ENCODE measurements at places on chromosomes 3 and 15. TPM values are rescaled to one million over a fixed set of nuclear protein-coding genes. Genes with fewer than 3 reads are reported as not detected.

DNA sequence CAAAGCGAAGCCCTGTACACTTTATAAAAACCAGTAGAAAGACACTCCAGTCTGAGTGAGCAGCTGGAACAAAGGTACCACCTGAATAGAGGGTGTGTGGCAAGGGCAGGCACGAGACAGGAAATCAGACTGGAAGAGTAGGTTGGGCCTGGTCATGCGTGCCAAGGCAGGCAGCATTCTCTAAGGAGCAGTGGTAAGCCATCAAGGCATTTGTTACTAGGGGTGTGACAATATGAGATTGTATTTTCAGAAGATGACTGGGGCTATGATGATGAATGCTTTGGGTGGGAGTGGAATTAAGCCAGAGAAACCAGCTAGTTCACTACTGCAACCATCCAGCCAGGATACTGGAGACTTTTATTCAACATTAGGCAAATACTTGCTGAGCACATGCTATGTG lies 5.0 kb downstream of the JMJD7 start:
- peak; percentile 97 for DNase-seq

DNA sequence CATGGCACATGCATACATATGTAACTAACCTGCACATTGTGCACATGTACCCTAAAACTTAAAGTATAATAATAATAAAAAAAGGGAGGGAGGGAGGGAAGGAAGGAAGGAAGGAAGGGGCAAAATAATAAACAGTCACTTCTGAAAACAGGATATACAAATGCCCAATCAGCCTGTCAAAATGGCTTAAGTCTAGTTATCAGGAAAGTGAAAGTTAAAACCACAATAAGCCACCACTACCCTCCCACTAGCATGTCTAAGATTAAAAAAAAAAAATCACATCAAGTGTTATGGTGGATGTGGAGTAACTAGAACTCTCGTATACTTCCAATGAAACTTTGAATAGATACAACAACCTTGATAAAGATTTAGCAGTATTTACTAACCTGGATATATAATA lies 145.6 kb upstream of the GMNC start:
- no peak for DNase-seq

DNA sequence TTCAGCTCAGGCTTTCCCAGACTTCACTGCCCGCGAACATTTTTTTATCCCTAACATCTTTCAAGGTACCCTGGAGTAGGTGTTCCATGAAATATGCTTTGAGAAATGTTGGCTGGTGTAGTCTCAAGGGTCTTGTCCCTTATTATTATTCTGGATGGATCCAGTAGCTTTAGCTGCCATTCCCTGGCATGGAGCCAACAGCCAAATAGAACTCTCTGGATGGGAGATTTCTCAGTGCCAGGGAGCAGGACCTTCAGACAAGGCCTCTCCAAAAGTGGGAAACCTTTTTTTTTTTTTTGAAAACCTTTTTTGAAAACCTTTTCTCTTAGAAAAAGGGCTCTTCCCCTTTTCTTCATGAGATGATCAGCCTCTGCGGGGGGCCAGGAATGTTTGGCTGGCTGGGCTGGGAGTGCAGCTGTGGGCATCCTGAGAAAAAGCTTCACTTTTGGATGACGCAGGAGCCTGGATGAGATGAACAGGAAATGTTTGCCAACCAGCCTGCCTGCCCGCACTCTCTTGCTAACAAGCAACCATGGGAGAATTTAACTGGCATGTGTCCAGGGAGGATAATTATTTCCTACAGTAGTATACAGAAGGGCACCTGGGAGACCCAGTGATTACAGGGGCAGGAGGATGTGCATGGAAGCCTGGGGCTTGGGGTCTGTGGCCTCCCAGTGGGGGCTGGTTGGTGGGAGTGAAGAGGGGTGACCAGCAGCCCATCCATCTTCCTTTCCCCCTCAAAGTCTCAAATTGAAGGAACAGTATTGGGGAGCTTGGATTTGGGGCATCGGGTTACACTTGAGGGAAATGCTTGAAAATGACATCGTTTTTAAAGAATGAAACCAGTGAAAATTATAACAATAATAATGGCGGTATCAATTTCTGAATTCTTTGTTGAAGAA lies 109.1 kb upstream of the LRIG1 start:
- peak; percentile 62 for DNase-seq

DNA sequence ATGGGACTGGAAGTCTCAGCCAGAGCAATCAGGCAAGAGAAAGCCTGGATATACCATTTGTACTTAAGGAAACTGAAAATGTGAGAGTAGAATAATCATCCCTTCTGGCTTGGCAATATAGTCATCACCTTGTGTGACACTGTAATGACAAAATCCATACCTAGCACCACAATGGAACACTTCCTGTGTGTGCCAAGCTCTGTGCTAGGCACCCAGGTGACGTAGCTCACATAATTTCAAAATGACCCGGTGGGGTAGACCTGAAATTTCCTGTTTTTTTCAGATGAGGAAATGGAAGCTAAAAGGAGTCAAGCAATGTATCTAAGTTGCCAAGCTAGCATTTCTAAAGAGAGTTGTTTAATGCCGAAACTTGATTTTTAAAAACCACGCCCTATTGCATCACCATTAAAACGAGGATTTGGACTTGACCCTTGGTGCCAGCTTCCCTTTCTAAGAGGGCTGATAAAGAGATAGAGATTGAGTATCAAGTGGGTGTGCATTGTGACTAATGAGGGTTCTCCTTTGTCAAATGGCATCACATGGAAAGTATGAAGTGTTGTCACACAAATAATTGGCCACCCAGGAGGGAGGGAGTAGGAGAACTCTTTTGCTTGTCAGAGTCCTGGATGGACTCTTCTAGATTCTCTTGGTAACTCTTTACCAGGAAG lies 141.3 kb upstream of the PDZRN3 start:
- DNase-seq, result no peak

GRCh38 chr3:37228749-37229148 lies 54.4 kb upstream of the LRRFIP2 start:
- no peak for DNase-seq

DNA sequence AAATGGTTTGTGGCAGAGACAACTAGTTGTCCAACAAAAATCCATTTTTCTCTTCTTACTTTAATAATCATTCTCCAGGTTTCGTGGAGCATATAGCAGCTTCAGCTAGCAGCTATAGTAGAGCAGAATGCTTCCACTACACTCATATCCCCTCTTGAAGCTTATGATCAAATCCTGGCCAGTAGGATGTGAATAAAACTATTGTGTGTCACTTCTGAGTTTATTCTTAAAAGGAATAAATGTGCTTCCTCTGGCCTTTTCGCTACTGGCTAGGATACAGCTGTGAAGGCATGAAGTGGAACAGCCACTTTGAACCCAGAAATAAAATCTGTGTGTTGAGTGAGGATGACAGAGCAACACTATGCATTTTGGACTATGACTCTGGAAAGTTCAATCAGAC lies 7.8 kb upstream of the CPOX start:
- no peak for DNase-seq

- DNase-seq, result no peak
Observed at GRCh38 chr3:153078826-153079225, 83.2 kb upstream of the RAP2B start.

GRCh38 chr3:45677033-45677446 lies 12.2 kb upstream of the SACM1L start:
- DNase-seq, result peak; percentile 79

- no peak for DNase-seq
Observed at GRCh38 chr3:59758672-59759071, 708.8 kb upstream of the CFAP20DC start.

DNA sequence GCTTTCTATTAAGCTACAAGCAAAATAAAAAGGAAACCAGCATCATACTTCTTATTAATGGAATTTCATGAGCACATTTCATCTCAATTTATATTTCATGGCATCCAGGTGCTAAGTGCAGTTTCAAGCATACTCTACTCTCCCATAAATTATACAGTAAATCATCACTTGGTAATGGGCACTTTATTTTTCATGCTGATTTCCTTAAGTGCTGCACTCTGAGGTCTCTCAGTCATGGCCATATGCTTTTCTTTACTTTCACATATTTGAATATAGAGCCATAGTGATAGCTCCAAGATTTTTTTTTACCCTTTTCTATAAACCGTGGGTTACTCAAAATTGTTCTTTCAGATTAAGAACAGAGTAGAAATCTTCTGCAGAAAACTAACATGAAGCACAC lies 1505.7 kb upstream of the CADM2 start:
- no peak for DNase-seq

- no peak for DNase-seq
Observed at GRCh38 chr3:184077881-184078280, 19.0 kb upstream of the HTR3E start.

VIPR1 gene
- polyA plus RNA-seq, result 1.9 TPM

DNA sequence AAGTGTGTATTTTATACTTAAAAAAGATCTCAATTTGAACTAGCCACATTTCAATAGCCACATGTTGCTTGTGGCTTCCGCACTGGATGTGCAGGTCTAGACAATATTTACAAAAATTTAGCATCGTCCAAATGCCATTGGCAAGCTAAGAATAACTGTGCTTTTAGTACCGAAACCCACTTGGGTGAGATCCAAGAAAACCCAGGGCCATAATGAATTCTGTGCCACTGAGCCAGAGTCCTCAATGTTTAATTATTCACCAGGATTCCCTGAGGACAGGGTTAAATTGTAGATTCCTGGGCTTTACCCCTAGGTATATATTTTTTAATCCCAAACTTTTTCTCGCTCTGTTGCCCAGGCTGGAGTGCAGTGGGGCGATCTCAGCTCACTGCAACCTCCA lies 22.9 kb upstream of the PTPRG start:
- DNase-seq, result no peak

GRCh38 chr3:133440652-133441051 lies 40.8 kb downstream of the BFSP2 start:
- no peak for DNase-seq

DNA sequence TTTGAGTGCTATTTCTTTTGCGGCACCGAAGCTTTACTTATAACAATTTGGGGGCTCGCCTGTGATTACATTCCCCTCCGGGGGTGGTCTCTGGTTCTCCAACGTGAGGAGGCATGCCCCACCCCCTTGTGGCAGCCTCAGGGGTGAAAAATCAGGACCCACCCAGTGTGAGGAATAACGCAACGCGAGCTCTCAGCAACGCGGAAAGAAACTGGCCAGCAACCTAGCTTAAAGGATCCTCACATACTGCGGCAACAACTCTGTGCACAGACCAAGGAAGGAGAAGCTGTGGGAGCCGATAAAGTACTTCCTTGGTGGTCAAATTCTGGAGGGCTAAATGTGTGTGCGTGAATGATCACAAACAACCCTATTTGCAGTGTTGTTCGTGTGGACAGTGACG lies 5.8 kb downstream of the IQCF1 start:
- DNase-seq, result no peak

GRCh38 chr3:60708191-60708975 lies 542.9 kb downstream of the FHIT start:
- no peak for DNase-seq

RAB6B gene
- 1.7 TPM for polyA plus RNA-seq
